Ovary (tissue), 10 donors: ENCODE measurements at places on chromosomes 2 and 18.

GRCh38 chr2:229408356-229408755 lies 137.3 kb upstream of the PID1 start:
- peak; percentile 51 for DNase-seq

GRCh38 chr2:210366675-210367080 lies 51.7 kb upstream of the MYL1 start:
- no peak for DNase-seq

- no peak for DNase-seq
Measured at GRCh38 chr2:105910497-105911238, 166.0 kb downstream of the NCK2 start.

- no peak for DNase-seq
Measured at GRCh38 chr18:50695431-50696176, 124.2 kb downstream of the MRO start.

GRCh38 chr2:228793116-228793515 lies 478.0 kb downstream of the PID1 start:
- DNase-seq: no peak

- DNase-seq: no peak
Measured at GRCh38 chr2:32231959-32232358, 32.7 kb downstream of the NLRC4 start.

DNA sequence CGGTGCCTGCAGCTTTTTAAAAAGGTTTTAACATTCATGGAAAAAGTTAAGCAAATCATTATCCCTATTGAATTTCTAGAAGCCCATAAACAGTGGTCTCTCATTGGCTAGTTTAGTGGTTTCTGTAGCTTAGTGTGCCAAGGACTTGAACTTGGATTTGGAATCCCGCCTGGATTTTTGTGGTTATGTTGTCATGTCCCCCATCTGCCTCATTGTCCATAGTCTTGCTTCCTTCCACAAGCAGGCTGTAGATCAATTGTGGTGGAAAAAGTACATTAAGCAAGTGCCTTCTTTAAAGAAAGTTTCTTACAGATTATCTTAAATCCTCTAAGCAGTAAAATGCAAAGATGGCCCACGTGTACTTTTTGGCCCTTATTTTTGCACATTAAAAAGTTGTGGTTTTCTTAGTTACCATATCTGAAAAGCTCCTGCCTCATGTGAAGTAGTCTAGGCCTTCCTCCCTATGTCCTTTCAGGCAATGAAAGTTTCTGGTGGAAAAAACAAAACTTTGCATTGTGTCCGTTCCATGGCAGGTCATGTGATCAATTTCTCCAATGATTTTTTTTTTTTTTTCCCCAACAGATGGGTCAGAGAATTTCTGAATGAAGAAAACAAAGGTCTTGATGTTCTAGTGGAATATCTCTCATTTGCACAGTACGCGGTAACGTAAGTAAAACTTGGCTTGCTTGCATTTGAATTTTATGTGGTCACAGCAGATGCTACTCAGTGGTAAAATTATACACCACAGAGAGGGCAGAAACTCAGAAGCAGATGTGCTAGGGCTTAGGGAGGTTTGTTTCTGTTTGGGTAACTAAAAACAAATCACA lies 158.9 kb downstream of the PRPF40A start:
- no peak for DNase-seq

DNA sequence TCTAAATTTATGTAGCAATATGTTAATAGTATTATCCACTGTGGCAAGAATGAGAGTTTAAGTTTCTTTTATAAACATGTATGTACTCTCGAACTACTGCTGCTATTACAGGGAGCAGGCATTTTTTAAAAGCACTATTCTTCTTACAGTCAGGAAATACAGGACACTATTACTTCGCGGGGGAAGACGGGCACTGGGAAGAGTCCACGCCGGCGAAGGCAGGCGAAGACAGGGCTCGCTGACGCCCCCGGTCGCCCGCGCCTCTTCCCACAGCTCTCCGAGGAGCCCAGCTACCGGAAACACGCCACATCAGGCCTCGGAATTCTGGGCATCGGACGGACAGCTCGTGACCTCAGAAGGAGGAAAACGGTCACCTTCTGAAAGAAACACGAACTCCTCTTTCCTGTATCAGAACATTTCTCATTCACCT lies 90.2 kb downstream of the FAM161A start:
- DNase-seq: peak; percentile 83

- DNase-seq: no peak
Measured at GRCh38 chr2:158495175-158495574, 38.4 kb downstream of the PKP4 start.

DNA sequence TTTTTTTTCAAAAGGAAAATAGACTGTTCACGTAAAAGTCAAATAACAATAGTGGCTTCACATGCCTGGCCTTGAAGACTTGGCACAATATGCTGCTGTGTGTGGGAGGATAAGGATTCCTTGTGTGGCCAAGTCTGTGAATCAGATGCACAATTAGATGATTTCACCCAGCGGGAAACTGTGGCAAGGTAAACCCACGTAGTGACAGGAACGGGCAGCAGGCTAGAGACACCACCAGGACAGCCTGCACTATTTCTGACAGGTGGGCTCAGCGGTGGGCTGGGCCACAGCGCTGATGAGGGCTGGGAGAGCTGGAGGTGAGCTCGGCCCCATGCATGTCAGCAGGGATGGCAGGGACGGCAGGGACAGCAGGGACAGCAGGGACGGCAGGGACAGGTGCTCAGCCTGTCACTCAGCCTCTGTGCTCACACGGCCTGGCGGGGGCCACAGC lies 21.6 kb downstream of the SNORC start:
- DNase-seq: no peak

GRCh38 chr2:172248785-172249187 lies 146.1 kb upstream of the DLX2 start:
- DNase-seq: no peak

DNA sequence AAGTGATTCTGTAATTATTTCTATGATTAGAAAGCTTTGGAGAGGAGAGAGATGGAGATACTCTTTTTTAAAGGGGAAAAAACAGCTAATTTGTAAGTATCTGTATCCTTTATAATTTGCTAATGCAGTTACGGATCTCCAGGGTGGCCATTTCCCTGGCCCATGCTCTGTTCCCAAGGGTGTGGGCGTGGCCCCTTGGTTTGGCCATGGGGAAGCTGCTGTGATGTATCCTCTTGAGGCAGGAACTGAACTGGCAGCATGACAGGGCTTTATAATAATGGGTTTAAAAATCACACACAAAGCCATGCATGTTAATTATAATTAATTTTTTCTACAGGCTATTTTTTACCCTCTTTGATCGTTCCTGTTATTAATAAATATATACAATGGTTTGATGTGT lies 27.0 kb downstream of the TRAPPC12 start:
- no peak for DNase-seq

DNA sequence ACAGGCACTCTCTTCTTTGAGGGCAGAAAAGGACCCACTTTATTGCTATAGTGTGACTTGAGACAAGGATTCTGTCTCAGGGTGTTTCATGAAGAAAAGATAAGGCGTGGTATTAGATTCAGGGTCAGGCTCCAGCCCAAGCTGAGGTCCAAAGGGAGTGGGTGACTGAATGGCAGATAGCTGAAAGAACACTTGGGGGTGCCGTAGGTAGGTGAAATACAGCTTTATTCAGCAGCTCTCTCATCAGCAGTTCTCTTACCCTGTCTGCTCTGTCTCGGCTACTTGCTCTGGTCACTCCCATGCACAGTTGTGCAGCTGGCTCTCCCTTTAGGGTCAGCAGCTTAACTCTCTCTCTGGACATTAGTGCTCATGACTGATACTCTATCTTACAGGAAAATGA lies 379.9 kb downstream of the LPIN1 start:
- no peak for DNase-seq

GRCh38 chr18:67381608-67382150 lies 134.8 kb downstream of the DSEL start:
- DNase-seq: no peak

- DNase-seq: no peak
Measured at GRCh38 chr2:207073801-207074678, 91.7 kb downstream of the KLF7 start.

GRCh38 chr18:53752781-53753367 lies 471.6 kb downstream of the MBD2 start:
- DNase-seq: no peak

DNA sequence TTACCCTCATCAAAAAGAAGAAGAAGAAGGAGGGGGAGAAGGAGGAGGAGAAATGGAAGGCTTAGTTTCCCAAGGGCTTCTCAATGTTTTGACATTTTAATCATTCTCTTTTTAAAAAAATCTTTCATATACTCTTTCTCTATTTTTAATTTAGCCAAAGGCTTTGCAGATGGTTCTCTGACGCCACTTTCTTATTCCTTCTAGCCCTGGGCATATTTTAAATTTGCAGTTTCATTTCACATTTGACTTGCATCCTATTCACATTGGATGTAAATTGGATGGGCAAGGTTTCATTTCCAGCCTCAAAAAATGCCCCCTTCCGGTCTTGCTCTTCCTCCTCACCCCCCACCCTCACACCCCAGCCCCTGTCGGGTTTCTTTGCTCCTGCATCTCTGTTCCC lies 29.8 kb downstream of the MAL start:
- DNase-seq: no peak

GRCh38 chr2:50838316-50838715 lies 193.6 kb downstream of the NRXN1 start:
- no peak for DNase-seq

DNA sequence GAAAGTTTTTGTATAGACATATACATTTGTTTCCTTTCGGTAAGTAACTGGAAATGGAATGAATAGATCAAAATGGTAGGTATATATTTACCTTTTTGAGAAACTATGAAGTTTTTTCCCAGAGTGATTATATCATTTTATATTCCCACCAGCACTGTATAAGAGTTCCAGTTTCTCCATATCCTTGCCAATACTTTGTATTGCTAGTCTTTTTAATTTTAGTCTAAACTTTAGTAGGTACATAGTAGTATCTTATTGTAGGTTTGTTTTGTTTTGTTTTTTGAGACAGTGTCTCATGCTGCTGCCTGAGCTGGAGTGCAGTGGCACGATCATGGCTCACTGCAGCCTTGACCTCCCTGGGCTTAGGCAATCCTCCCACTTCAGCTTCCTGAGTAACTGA lies 56.6 kb downstream of the AGPS start:
- no peak for DNase-seq

- DNase-seq: no peak
Measured at GRCh38 chr2:28227498-28227897, 165.2 kb upstream of the FOSL2 start.

DNA sequence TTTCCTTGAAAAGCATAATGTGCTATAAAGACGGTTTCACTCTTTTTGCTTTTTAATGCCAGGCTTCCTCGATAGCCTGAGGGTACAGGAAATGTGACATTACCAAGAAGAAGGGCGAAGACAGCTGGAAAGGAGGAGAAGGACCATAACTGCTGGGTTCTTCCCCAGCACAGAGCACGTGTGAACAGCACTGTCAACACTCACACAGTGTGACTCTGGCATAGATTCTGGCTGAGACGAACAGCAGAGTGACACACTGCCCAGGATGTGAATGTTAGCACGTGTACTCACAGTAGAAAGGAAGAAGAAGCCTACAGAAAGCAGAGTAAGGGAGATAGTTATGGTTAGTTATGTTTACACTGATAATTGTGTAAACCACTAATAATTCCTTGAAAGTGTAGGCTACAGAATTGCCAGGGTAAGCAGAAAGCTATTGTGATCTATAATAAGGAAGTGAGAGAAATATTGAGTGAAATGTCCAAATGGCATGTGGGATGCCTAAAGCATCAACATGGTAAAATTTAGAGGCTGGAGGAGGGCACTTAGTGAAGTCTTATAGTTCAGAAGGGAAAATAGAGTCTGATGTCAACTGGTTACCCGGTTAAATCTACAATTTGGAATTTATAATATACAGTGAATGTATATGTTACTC lies 198.2 kb downstream of the DLGAP1 start:
- no peak for DNase-seq

DNA sequence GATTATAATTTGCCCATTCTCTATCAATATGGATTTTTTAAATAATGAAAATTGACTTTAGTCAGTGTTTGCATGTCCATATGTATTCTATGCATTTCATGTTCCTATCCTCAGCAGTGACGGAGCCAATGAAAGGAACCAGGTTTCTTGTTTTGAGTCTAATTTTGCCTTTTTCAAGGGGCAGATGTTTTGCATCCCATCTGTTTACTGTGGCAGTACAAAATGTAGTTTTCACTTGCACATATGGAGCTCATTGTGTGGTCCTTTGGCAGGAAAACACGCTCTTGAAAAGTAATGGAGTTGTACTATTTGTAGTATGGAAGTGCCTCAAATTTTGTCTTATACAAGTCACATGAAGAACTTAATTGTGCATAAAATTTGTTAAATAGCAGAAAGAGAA lies 127.8 kb downstream of the AGPS start:
- DNase-seq: no peak
